Esophagus muscularis mucosa (tissue), 4 donors: ENCODE measurements at places on chromosomes 2 and 18. TPM values are rescaled to one million over a fixed set of nuclear protein-coding genes. Genes with fewer than 3 reads are reported as not detected.

The TMX3 gene
- 31.1 TPM for total RNA-seq

DNA sequence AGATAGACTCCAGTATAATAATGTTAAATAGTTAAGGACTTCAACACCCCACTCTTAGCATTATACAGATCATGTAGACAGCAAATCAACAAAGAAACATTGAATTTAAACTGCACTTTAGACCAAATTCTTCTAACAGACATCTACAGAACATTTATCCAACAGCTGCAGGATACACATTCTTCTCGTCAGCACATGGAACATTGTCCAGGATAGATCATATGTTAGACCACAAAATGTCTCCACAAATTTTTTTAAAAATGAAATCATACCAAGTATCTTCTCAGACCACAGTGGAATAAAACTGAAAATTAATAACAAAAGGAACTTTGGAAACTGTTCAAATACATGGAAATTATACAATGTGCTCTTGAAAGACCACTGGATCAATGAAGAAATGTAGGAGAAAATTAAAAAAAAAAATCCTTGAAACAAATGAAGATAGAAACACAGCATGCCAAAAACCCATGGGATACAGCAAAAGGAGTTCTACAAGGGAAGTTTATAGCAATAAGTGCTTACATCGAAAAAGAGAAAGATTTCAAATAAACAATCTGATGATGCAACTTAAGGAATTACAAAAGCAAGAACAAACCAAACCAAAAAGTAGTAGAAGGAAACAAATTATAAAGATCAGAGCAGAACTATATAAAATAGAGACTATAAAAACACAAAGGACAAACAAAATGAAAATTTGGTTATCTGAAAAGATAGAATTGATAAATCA, 12.3 kb upstream of the SPP2 start:
- H3K4me3 ChIP-seq = no peak overlapping the region
- H3K36me3 ChIP-seq = no peaks in the 10 kb centered on the region
- H3K27ac ChIP-seq = no peak overlapping the region

The UGT1A3 gene
- not detected for total RNA-seq

DNA sequence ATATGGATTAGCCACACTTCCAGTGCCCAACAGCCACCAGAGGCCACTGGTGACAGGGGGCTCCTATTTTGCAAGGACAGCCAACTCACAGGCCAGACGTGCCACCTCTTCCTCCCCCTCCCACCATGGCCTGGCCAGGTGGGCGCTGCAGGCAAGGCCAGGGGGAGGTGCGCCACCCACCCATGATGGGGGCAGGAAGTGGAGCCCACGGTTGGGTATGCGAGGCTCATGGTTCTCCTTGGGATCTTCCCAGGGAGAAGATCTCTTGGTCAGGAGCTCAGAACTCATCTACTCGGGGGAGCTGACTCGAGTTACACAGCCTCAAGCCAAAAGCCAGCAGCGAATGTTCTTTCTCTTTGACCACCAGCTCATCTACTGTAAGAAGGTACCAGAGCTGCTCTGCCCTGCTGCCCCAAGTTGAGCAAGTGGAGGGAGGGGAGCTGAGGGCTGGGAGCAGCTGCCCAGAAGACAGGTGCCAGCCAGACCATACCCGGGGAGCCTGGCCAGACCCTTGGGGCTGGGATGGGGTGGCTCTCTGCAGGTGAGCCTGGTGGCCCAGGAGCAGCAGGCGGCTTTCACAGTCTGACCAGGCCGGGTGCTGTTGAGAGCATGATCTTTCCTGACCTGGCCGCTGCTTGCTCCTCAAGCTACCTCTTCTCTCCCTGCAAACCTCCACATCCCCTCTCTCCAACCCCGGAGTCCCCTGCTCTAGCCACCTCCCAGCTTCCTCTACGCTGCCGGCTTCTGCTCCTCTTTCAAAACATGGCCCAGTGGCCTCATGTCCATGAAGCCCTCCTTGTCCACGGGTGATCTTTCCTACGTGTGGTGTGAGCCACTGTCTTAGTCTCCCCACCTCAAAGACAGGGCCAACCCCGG, 49.8 kb downstream of the FAM168B start:
- no peak overlapping the region for H3K4me3 ChIP-seq
- peaks cover 3% of the 10 kb centered on the region for H3K4me1 ChIP-seq
- DNase-seq = no peak

The MYCN gene
- 1.2 TPM for total RNA-seq

DNA sequence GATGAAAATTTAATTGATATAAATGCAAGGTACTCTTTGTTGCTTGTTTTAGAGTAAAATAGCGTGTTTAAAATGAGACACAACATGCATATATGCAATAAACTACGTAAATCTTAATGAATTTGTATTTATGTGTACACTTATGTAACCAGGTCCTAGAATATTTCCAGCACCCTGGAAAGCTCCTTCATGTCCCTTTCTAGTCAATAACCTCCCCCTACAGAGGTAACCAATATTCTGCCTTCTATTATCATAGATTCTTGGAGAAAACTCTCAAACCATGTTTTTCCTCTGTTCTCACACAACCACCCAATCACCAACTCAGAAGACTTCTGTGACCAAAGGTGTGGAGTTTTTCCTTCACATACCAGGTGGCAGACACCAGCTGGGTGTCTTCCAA, 79.6 kb upstream of the THUMPD2 start:
- H3K4me1 ChIP-seq = no peaks in the 10 kb centered on the region
- no peaks in the 10 kb centered on the region for H3K36me3 ChIP-seq
- no peak overlapping the region for H3K4me3 ChIP-seq
- no peak for DNase-seq
- H3K27me3 ChIP-seq = no peaks in the 10 kb centered on the region

GRCh38 chr2:199979832-199980628, 24.6 kb downstream of the MAIP1 start:
- no peaks in the 10 kb centered on the region for H3K36me3 ChIP-seq
- no peaks in the 10 kb centered on the region for H3K27me3 ChIP-seq
- peaks cover 9% of the 10 kb centered on the region for H3K4me1 ChIP-seq
- H3K27ac ChIP-seq = no peak overlapping the region
- no peak overlapping the region for H3K4me3 ChIP-seq
- peak; percentile 96 for DNase-seq

The TBR1 gene
- total RNA-seq = not detected

The ANKRD29 gene
- 9.6 TPM for total RNA-seq
